ENCODE measurements at places on chromosomes 16 and 17. TPM values are rescaled to one million over a fixed set of nuclear protein-coding genes. Genes with fewer than 3 reads are reported as not detected.
A peak's percentile ranks its signal among the peaks of the same experiment; 100 is the strongest.

GRCh38 chr17:39573447-39574298 is 34.0 kb downstream of the NEUROD2 start:
- peak; percentile 50 for DNase-seq

GRCh38 chr17:2736956-2737355 is 12.5 kb downstream of the CCDC92B start:
- no peak for DNase-seq

The ABCA9 gene
- not detected for total RNA-seq

GRCh38 chr17:40433551-40434415 is 9.5 kb upstream of the IGFBP4 start:
- no peak for DNase-seq

- DNase-seq = no peak
Measured at GRCh38 chr17:5952518-5952917, 117.7 kb upstream of the WSCD1 start.

All from LHCN-M2 (cell line).